ENCODE measurements at places on chromosomes 11 and 22.

GRCh38 chr11:122832721-122833470 is 5.4 kb upstream of the CRTAM start:
- no peak for DNase-seq

GRCh38 chr11:46017341-46017740 is 94.9 kb downstream of the LARGE2 start:
- no peak for DNase-seq

- no peak for DNase-seq
Measured at GRCh38 chr11:1230121-1230455, 7.2 kb downstream of the MUC5B start.

DNA sequence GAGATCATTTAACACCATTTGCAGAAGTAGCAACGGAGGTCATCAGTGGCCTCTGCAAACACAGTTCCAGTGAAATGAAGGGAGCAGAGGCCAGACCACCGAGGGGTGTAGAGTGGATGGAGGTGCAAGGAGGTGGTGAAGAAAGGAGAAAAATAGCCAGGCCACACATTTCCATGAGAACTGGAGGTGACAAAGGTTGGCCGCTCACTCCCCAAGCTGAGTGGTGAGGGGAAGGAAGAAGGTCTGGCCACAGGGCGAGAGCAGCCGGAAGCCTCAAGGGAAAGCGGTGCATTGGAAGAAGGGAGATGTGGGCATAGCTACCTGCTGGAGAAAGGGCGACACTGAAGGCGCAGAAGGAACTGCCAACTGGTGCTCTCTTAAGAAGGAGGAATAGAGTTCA is 20.1 kb upstream of the TMPRSS4 start:
- no peak for DNase-seq
